ENCODE measurements at places on chromosomes 13 and 19.

DNA sequence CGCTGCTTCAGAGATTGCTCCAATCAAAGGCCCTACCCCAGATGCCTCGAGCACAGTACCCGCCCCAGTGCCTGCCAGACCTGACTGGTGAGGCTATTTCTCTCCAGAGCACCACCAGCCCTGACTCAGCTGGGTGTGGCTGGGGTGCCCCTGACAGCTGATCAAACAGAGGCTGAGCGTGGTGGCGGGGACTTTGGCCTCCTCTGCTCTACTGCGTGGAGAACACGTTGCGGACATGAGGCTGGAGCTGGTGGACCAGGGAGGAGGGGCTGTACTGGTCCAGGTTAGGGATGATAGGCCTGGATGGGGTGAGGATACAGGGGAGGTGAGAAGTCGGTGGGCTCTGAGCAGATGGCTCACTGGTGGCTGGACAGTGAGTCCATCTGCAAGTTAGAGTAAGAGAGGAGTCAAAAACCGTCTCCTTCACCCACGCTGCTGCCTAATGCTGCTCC is 3.5 kb upstream of the DOCK6 start:
- no peak for DNase-seq

DNA sequence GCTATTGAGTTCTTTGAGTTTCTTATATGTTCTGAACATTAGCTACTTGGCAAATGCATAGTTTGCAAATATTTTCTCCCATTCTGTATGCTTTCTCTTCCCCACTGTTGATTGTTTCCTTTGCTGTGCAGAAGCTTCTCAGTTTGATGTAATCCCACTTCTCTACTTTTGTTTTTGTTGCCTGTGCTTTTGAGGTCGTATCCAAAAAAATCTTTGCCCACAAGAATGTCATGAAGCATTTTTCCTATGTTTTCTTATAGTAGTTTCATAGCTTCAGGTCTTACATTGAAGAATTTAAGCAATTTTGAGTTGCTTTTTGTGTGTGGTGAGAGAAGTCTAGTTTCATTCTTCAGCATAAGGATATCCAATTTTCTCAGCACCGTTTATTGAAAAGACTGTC is 536.7 kb upstream of the ARGLU1 start:
- DNase-seq: no peak

DNA sequence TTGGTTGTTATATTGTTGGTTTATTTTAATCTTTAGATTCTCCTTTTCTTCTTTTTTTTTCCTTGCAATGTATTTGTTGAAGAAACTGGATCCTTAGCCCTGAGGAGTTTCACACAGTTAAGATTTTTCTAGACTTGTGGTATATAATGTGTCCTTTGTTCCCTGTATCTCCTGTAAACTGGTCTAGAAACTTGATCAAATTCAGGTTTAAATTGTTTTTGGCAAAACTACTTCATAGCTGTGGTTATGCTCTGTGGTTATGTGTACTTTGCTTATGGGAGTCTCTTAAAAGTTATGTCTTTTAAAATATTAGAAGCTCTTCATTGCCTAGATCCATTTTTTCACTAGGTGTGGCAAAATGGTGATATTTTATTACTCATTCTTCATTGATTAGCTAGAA is 3.7 kb upstream of the MTRF1 start:
- DNase-seq: no peak

- no peak for DNase-seq
Observed at GRCh38 chr13:20188667-20189553, 3.8 kb downstream of the GJB2 start.

- DNase-seq: no peak
Observed at GRCh38 chr19:51568456-51568855, 2.6 kb upstream of the ZNF175 start.

- DNase-seq: no peak
Observed at GRCh38 chr13:21076253-21076652, 14.9 kb upstream of the LATS2 start.

GRCh38 chr19:33225458-33225926 is at the start of gene SLC7A10:
TSS of gene SLC7A10 (minus strand) at chr19:33225850. CDS start at chr19:33225703, 147 bp downstream.
- DNase-seq: no peak

DNA sequence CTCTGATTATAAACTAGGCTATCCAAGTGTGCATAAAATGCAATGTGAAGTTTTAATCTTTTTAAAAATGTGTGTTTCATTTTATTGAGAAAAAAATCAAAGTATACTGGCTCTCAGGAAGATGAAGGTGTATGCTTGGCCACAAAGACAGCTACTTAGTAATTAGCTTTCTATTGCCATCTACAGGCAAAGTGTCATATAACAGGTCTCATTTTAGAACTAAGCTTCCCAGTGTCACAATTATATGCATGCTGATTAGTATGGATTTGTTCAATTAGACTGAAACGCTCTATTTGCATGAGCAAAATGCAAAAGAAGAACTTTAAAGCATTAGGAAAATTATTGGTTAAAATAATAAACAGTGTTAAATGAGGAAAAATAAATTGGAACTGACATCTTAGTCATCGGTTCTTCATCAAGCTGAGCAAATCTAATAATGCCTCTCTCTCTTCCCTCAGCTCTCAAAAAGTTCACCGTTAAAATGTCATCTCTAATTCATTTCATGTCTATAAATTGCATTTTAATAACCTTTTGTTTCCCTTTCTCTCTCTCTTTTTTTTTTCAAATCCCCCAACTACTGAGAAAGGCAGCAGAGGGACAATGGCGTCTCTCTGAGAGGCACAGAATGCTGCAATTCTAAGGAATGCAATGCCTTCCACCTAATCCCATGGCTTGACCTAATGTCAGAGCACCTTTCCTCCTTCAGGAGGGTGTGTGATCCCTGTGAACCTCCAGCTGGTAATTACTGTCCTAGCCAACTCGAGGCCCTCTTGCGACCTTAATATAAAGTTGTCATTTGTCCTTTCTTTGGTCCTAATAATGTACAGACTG is 313.1 kb upstream of the MAB21L1 start:
- no peak for DNase-seq

DNA sequence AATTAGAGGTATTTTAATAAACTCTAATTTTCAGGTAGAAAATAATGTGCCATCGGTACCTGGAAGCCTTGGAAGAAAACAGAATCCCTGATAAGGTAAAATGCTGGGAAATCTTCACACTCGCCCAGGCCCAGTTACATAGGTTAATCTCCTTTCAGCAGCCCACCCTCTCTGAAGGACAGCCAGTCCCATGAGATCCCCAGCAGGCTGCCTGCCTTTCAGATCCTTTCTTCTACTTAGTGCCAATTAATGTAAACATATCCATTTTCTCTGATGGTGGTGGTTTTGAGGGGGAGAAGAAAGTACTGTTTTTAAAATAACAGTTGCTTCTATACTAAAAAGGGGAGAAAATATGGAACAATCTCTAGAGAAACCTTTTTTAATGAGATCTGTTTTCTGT is 12.2 kb downstream of the SMAD9 start:
- DNase-seq: no peak

DNA sequence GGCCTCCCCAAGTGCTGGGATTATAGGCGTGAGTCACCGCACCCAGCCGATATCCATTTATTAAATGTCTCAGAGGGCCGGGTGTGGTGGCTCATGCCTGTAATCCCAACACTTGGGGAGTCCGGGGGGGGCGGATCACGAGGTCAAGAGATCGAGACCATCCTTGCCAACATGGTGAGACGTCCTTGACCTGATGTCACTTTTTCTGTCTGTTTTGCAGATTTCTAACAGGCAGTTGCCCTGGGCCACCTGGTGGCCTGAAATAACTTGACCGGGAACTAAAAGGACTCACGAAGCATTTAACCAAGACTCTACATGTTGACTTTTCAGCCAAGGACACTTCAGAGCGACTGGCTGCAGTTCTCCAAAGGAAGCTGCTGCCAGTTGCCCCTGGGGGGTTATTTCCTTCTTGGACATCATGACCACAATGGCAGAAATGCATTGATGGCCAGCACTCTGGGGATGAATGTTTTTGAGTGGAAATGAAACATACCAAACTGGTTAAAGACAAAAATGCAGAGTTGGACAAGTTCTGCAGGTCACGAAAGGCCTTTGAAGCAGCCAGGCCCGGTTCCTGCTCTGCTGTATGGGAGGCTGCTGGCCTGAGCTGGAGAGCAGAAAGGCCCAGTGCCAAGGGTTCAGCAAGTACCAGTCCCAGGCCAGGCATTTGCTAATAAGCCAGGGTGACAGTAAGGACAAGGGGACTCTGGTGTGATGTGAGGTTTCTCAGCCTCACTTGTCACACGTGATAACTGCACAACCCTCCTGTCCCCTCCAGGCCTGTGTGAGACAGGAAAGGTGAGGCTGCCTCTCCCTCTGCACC is 8.3 kb downstream of the ZNF837 start:
- DNase-seq: no peak

- no peak for DNase-seq
Observed at GRCh38 chr19:13025819-13026456, 30.7 kb downstream of the NFIX start.
